ENCODE measurements at places on chromosomes 5 and 9. TPM values are rescaled to one million over a fixed set of nuclear protein-coding genes. Genes with fewer than 3 reads are reported as not detected.

GRCh38 chr5:132239776-132240175 is 12.1 kb upstream of the P4HA2 start:
- no peak for DNase-seq

- no peak for DNase-seq
Measured at GRCh38 chr5:16057277-16057676, 122.3 kb downstream of the MARCHF11 start.

GRCh38 chr5:154626876-154627557 is 128.2 kb upstream of the LARP1 start:
- DNase-seq, result no peak

DNA sequence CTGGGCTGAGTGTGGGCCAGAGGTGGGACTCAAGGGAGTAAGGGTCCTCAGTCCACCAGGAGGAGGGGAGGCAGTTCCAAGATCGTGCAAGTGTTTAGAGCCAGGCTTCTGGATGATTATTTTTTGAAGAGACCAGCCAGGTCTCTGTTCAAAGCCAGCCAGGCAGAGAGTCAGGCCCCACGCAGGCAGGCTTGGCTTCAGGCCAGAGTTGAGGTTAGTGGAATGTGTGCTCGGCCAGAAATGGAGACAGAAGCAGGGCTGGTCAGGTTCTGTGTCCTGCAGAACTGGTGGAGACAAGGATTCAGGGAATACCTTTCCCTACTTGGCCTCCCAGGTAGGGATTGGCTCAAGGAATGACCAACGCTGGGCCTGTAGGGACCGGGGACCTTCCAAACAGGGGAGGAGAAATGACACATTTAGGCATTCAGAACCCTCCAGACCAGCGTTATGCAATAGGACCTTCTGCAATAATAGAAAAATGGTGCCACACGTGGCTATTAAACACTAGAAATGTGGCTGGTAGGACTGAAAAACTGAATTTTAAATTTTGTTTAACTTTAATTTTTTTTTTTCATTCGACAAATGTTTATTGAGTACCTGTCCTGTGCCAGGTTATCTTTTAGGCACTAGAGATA is 106.2 kb downstream of the CMYA5 start:
- no peak for DNase-seq

- no peak for DNase-seq
Measured at GRCh38 chr5:130061746-130062145, 157.5 kb downstream of the CHSY3 start.

- peak; percentile 94 for DNase-seq
Measured at GRCh38 chr5:81851481-81852178, 100.7 kb upstream of the SSBP2 start.

DNA sequence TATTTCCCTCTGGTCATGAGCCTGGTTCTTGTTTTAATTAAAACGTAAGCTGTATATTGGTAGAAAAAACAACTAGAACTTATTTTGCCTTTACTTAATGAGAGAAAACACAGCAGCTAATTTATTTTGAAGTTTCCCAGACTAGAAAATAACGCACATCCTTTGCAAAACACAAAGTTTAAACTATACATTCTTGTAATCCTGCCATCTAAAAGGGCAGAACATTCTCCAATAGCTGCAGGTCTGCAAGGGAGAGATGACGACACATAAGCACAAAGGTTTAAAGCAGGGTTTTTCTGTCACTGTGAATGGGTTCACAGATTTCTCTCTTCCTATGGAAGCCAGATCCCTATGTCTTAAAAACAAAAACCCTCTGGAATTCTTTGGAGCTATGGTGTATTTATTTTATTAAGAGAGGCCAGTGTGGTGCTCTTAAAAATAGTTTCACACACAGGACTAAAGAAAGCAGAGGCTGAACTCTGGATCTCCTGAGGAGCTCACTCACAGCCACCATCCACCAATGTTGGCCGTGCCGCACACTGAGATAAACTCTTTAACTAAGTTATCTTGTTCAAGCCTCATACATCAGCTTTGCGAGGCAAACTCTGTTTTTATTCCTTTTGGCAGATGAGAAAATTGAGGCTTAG is 82.4 kb downstream of the SNCAIP start:
- DNase-seq, result no peak

DNA sequence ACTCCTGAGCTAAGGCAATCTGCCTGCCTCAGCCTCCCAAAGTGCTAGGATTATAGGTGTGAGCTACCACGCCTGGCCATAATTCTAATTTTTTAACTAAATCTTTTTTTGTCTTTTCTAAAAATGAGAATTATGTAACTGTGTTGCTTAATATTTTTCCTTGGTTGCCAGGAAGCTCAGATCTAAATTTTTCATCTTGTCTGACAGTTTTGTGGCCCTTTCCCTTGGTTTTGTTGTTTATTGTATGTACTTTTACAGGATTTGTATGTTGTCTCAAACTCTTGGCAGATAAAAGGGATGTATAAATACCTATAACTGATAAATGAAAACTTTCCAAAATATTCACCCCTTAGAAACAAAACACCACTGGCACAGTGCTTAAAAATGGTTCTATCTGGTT is 88.2 kb upstream of the KLF9 start:
- DNase-seq, result no peak

- no peak for DNase-seq
Measured at GRCh38 chr9:135945969-135946368, 15.2 kb downstream of the UBAC1 start.

DNA sequence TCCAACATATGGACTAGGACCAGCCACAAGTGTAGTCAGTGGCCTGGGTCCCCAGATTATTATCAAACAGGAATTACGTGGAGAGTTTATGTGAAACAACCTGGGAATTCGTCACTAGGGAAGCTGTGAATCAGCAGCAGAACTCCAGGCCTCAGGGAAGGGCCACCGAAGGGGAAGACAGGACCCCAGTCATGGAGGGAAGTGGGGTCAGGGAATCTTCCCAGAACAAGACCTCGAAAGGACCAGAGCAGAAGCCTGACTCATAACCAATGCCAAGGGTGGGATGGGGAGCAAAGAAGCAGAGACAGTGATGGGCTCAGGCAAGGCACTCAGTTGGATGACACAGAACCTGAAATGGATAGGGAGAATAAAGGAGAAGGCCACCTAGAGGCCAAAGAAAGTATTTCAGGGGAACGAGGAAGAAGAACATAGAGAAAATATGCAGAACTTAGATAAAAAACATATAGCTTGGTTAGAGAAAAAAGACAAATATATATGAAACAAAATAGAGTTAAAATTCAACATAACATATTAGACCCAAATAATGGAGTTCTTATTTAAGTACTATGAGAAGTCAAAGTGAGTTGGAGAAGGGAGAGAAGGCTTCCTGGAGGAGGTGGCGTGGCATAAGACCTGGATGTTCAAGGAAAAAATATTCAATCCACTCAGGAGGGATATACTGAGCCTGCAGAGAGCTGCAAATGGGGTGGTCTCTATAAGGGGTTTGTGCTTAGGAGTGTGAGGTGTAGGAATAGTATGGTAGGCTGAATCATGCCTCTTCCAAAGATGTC is 66.7 kb upstream of the CAST start:
- no peak for DNase-seq

DNA sequence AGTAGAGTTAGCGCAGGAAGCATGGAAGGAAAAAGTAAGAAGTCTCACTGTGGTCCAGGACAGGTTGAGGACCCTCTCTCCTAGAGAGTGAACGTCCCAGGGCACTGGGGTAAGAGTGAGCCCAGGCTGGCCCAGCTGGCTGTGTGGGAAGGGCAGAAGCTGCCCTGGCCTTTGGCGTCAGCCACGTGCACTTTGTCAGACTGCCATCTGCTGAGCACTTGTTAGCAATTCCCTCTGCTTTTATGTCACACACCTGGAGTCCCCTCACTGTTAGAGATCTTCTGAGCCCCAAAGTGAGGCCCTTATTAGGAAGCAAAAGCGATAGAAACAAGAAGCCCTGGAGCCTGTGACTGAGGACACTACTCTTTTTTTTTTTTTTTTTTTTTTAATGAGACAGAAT is 79.1 kb downstream of the UGCG start:
- DNase-seq, result no peak

- DNase-seq, result no peak
Measured at GRCh38 chr5:44486591-44486990, 97.4 kb upstream of the FGF10 start.

- DNase-seq, result no peak
Measured at GRCh38 chr5:73303148-73304079, 130.4 kb downstream of the TMEM174 start.

NUTM2G gene
- total RNA-seq, result not detected

TEX48 gene
- total RNA-seq, result not detected

C1QTNF3 gene
- 11.3 TPM for total RNA-seq

LCN6 gene
- total RNA-seq, result not detected

ADAMTSL1 gene
- not detected for total RNA-seq

ADAM19 gene
- 28.0 TPM for total RNA-seq

SCAI gene
- total RNA-seq, result 10.7 TPM

SVEP1 gene
- total RNA-seq, result not detected
